ENCODE measurements at places on chromosomes 6 and 20.

- no peak for DNase-seq
These were observed 22.5 kb downstream of the AGPAT4 start for GRCh38 chr6:161251345-161251744.

DNA sequence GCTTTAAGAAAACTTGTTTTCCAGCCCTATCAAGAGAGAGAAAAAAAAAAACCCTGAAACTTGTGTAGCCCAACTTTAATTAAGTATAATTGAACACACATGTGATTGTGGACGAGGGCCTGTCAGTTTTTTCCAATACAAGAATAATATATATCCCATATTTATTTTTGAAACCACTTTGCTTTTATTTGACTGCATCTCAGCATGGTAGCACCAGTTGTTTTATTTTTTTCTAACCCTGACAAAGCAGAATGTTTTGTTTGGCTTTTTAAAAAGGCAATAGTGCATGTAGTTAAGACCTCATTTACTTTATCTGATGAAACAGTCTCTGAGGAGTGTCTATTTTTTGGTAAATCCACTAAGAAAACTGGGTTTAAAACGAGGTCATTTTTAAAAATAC, 257.7 kb downstream of the CDKAL1 start:
- DNase-seq: no peak

GRCh38 chr6:47022191-47022590, 19.9 kb downstream of the ADGRF1 start:
- no peak for DNase-seq

- DNase-seq: no peak
These were observed 54.8 kb downstream of the NFATC2 start for GRCh38 chr20:51487565-51488268.

DNA sequence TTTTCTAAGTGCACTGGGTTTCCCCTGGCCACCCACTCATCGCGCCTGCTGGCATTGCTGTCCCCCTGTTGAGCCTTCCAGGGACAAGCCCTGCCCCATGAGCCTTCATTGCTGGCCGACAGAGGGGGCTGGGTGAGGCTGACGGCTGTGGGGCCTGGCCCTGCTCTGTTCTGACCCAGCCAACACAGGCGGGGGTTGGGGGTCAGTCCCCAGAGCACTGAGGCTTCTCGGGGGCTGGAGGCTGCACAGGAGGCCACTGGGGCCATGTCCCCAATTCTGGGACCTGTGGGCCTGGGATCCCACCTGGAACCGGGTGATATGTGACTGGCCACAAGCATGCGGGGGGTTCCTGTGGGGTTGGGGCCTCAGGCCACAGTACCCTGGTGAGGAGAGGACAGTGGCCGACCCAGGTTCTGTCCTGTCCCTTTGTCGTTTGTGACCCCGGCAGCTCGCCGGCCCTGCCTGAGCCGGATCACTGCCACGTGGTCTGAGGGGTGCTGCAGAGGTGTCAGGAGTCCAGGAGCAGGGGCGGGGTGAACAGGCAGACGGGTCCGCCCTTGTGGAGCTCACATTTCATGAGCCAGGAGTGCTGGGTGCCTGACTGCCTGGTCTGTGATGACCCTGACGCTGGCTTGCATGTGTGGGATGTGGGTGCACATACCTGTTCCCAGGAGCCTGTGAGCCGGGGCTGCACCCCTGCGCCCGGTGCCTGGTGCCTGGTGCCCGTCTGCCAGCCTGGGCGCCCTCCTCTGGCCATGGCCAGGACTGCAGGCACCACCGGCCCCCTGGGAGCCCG, 2.1 kb upstream of the COL20A1 start:
- DNase-seq: no peak

All from hippocampal formation (tissue), 2 donors.